ENCODE measurements at places on chromosomes 4 and X.

- DNase-seq = no peak
These were observed 485.2 kb downstream of the GABRG1 start for GRCh38 chr4:45638641-45639040.

GRCh38 chr4:150005537-150005936 lies 72.7 kb upstream of the DCLK2 start:
- DNase-seq = no peak

- no peak for DNase-seq
These were observed 231.7 kb upstream of the GATB start for GRCh38 chr4:151992332-151993154.

DNA sequence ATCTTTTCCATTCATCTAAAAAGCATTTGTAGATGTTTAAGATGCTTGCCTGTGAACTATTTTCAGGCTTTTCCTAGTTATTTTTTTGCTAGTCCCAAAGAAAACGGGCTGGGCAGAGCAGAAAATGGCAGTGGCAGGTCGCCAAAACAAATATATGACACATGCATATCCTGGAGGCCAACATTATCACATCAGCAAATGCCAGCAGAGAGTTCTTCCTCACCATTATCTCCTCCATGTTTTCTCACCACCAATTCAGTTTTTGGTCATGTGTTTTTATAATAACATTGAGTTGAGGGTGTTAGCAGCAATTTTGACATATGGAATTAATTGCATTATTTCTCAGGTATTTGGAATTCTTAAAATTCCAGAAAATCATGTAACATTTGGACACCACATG lies 97.9 kb upstream of the EOLA2 start:
- peak; percentile 92 for DNase-seq

DNA sequence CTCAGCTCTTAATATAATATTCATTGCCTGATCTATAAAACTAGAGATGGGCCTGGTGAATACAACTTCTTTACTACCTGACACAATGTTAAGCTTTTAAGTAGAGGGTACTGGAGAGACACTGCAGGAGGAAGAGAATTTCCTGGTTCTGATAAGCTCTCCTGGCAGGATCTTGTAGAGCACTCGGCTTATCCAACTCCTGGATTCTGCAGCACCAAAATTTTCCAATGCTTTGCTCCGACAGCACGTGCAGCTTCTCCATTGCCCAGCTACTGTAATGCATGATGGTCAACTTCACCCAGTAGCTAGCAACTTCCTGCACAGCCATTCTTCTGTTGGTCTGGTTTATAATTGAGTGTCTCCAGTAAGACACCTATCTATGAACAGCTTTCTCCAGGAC lies 686.2 kb upstream of the BOD1L1 start:
- no peak for DNase-seq

All from fibroblast of skin of back (primary cell).